Stimulated activated CD8-positive, alpha-beta memory T cell treated with anti-CD3 and anti-CD28 coated beads, Interleukin-15, amount 100 ng/mL, for 24 hours (primary cell): ENCODE measurements at places on chromosomes 13 and 19.

GRCh38 chr13:20716951-20717350, 13.5 kb downstream of the IL17D start:
- DNase-seq: no peak

DNA sequence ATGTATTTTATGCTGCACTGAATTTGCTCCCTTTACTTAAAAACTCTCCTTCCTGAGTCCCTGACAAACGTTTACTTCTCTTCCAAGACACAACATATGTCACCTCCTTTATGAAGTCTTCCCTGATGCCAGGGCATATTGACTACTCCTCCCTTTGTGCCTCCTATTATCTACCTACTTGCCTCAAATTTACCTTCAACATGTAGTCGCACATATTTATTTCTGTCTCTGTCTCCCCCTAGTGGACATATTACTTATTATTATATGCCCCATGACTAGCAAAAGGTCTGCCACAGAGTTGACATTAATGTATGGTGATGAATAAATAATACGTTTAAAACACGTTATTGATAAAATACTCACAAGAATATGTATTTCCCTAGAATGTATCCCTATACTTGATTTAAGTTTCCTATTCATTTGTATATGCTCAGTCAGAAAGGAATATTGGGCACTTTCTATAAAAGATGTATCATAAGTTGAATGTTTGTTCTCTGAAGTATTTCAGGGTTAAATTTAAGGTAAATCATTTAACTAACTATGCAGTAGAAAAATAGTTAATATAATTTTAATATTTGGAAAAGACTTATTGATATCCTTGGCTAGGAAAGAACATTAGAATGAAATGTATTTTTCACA, 250.3 kb upstream of the ATXN8OS start:
- DNase-seq: no peak

- DNase-seq: no peak
Measured at GRCh38 chr13:73421310-73421912, 362.6 kb downstream of the KLF5 start.

- no peak for DNase-seq
Measured at GRCh38 chr19:51688671-51689571, 4.2 kb upstream of the SPACA6 start.

DNA sequence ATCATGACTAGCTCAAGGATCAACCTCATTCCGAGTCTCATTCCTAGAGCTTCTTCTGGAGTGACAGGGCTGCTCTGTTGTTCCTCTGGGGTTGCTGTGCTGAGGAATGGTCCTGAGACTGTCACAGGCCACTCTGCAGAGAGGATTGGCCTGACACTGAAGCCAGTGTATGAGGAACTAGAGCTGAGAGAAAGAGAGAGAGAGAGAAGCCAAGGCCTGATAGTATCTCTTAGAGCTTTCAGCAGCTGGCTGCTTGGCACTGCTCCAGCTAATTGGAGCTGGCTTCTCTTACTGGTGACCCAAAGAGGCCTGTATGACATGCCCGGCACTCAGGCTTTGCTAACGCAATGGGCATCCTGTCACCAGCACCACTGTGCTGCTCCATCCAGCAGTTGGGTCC, 73.4 kb upstream of the FLT1 start:
- no peak for DNase-seq

GRCh38 chr13:93169980-93170379, 56.6 kb upstream of the GPC6 start:
- no peak for DNase-seq

DNA sequence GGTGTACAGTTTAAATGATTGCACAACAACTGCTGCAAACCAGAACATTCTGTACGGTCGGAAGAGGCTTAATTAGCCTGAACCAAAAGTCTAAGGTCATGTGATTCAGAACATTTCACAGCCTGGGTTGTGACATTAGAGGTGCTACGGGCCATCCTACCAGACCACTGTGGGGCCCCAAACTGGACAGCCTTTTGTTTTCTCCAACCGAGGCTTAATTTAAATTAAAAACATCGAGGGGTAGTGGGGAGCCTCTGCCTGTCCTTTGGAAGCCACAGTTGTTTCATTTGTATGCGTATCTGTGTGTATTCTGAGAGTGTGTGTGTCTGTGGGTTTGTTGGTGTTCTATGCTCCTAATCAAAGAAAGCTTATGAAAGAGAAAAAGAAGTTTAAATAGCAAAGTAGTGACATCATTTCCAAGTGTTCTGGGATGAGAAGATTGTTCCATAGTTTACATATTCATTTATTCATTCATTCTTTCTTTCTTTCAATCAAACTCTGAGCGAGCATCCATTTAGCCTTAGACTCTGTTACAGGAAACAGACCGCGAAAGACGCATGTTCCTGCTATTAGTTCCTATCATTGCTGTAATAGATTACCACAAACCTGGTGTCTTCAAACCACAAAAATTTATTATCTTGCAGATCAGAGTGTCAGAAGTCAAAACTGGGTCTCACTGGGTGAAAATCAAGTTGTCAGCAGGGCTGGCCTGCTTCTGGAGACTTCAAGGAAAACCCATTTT, 444.8 kb downstream of the FOXO1 start:
- DNase-seq: no peak

DNA sequence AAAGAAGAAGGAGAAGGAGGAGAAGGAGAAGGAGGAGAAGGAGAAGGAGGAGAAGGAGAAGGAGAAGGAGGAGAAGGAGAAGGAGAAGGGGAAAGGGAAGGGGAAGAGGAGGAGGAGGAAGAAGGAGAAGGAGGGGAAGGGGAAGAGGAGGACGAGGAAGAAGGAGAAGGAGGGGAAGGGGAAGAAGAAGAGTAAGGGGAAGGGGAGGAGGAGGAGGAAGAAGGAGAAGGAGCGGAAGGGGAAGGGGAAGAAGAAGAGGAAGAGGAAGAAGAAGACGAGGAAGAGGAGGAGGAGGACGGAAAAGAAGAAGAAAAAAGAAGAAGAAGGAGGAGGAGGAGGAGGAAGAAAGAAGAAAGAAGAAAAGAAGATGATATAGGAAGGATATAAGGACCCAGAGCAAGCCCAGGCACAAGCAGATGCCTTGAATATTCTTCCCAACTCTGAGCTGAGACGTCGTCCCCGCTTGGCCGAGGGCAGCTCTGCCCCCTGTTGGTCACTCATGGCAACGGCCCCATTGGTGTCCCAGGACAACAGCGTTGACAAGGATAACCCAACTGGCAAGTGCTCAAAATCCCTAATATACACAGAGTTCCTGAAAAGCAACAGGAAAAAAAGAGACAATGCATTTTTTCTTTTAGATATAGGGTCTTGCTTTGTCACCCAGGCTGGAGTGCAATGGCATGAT, 30.6 kb upstream of the IGSF23 start:
- DNase-seq: peak; percentile 6

- DNase-seq: no peak
Measured at GRCh38 chr19:56347163-56347778, 32.6 kb upstream of the ZSCAN5A start.

- no peak for DNase-seq
Measured at GRCh38 chr13:104871456-104871855, 1664.0 kb downstream of the EFNB2 start.

GRCh38 chr19:54420068-54420382, 4.8 kb downstream of the TTYH1 start:
- no peak for DNase-seq

DNA sequence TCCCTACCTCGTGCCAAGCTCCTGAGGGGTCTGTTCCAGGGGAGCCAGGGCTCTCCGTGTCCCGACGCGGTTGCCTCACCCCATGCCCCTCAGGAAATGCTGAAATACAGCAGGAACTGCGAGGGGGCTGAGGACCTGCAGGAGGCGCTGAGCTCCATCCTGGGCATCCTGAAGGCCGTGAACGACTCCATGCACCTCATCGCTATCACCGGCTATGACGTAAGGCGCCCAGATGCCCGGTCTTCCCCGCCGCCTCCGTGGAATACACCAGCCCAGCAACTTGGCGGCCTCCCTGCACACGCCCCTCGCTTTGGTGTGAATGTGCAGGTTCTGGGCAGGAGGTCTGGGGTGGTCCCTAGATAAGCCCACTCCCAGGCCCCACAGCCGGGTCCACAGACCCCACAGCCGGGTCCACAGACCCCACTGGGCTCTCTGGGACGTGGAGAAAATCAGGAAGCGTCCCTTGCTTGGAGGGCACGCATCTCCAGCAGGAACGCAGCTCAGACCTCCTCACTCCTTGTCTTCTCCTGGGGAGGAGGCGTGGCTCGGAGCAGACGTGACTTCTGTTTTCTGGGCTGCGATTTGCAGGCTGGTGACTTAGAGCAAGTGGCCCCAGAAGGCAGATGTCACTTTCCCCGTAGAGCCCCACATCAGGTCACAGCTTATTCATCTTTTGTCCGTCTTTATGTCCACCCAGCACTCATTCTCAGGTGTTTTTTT, 19.4 kb upstream of the F7 start:
- DNase-seq: no peak

DNA sequence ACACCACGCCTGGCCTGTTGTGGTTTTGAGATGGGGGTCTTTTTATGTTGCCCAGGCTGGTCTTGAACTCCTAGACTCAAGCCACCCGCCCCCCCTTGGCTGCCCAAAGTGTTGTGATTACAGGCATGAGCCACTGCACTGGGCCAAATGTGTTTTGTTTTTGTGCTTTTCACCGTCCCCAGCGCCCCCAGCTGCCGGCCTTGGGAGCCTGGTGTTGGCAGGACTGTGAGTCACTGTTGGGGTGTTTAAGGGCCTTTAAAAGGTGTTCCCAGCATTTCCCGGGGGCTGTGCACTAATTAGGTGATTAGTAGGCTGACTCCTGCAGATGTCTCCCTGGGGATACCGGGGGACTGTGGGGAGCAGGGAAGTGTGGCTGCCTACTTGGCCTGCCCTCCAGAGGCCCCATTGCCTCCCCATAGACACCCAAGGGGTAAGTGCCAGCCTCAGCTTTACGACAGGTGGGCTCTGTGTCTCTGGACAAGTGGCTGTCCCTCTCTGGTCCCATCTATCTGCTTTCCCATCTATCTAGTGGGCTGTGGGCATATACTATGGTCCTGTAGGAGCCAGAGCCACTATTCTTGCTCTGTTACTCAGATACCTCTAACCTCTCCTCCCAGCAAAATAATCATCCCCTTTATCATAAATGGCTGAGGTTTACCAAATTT, 11.8 kb upstream of the TLE5 start:
- DNase-seq: no peak

GRCh38 chr13:52835071-52835839, 13.2 kb downstream of the PCDH8 start:
- no peak for DNase-seq

GRCh38 chr19:28435551-28436271, 777.2 kb downstream of the UQCRFS1 start:
- no peak for DNase-seq

- no peak for DNase-seq
Measured at GRCh38 chr19:38666663-38667511, 19.4 kb downstream of the ACTN4 start.

DNA sequence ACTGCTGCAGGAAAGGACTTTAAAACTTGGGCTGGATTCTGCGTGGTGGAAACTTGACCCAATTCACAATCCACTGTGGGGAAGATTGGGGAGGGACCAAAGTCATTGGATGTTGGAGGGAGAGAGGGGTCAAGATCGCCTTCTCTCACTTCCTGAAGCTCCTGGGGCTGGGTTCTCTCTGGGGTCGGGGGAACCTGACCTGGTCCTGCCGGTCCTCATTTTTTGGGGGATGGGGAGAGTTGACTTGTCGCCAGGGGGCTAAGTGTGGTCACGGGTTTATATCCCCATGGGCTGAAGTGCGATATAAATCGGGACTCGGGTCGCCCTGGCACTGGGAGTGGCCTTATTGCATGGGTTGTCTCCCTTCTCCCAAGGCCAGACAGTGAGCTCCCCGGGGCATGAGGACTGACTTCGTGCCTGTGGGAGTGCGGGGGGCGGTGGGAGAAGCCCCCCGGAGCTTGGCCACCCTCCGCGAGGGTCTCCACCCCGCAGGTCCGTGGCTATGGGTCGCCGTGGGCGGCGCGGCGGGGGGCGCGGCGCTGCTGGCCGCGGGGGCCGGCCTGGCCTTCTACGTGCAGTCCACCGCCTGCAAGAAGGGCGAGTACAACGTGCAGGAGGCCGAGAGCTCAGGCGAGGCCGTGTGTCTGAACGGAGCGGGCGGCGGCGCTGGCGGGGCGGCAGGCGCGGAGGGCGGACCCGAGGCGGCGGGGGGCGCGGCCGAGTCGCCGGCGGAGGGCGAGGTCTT, 6.3 kb downstream of the ICAM5 start:
- DNase-seq: no peak

GRCh38 chr19:23770672-23771250, 12.1 kb upstream of the ZNF681 start:
- no peak for DNase-seq

- no peak for DNase-seq
Measured at GRCh38 chr13:52934258-52934657, 85.8 kb upstream of the PCDH8 start.

DNA sequence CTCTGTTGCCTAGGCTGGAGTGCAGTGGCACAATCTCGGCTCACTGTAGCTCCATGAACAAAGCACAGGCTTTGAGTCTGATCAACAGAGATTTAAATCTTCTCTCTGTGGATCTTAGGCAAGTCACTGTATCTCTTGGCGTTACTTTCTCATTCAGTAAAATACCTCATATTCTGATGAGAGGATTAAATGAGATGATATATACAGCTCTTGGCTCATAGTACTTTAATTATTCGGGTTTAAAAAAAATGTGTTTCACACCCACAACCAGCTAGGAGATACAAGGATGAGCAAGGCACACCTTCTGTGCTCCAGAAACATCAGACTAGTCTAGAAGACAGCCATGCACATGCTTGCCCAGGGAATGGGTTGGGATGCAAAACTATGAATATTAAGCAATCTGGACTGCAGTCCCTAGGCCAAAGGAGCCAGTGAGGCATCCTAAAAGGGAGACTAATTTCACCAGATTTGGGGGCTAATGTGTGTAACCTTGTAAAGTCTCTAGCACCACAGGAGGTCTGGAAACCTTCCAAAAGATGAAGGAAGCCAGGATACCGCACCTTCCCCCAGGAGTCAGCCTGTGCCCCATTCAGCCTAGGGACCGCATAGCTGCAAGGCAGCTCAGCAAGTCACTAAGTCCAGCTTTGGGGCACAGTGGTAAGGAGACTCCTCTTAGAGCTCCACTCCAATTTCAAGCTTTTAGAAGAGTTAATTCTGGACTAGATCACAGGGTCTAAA, 2.5 kb downstream of the VPS36 start:
- no peak for DNase-seq

GRCh38 chr13:77002590-77003190, 10.8 kb downstream of the CLN5 start:
- DNase-seq: no peak

GRCh38 chr19:45764945-45765701, 3.9 kb downstream of the SIX5 start:
- DNase-seq: no peak

DNA sequence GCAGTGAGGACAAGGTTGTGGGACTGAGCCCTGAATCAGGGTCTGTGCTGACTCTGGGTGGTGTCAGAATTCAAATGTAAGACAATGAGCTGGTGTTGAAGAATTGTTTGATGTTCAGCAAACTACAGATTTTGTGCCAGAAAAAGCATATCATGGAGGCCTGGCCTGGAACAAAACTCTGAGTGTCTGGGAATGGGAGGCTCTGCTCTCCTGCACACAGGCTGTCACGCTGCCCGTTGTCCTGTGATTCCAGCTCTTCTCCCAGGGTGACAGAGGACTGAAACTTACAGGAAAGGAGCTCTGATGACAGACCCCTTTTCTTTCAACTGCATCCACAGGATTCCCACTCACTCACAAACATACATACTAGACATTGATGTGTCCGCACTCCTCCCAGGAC, 120.1 kb downstream of the ZNF486 start:
- no peak for DNase-seq

GRCh38 chr13:73055813-73056564, 2.8 kb upstream of the KLF5 start:
- DNase-seq: no peak

GRCh38 chr13:41631296-41631965, 174.1 kb downstream of the RGCC start:
- DNase-seq: no peak

- DNase-seq: no peak
Measured at GRCh38 chr13:30774214-30774730, 38.9 kb downstream of the ALOX5AP start.
